Activated CD4-positive, CD25-positive, alpha-beta regulatory T cell (primary cell): ENCODE measurements at places on chromosomes 3 and 15.

- no peak for DNase-seq
These were observed 30.7 kb downstream of the HCN4 start for GRCh38 chr15:73338058-73338457.

- DNase-seq, result no peak
These were observed 366.9 kb upstream of the STAC start for GRCh38 chr3:36013425-36013824.

DNA sequence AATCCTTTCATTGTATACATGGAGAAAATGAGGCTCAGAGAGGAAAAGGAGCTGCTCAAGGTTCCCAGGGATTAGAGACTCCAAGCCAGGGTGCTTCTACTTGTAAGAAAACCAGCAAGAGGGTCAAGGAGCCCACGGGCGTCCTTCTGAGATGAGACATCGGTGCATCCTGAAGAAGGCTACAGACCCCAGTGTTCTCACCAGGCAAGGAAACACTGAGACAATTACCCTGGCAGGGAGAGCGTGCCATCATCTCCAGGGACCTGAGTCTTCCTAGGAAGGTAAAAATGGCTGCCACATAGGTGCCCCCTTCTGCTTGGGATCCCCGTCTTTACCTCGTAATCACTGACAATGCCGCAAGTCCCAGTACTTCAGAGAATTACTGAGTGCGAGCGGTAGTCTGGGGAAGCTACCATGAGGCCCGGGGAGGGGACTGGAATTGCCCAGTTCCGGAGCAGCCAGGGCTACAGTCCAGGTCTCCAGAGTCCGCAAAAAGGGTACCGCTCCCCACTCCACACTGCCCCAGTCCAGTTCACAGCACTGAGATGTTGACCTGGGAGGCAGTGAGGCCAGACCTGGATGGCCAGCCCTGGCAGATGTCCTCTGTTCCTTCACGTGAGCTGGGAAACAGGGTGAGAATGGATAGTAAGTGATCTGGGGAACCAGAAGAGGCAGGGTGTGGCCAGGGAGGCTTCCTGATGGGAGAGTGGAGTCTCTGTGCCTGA lies 164.7 kb upstream of the SMAD3 start:
- DNase-seq, result no peak

- no peak for DNase-seq
These were observed 3.7 kb upstream of the PRKAR2A start for GRCh38 chr3:48851407-48851806.

- no peak for DNase-seq
These were observed 329.9 kb downstream of the ZNF385D start for GRCh38 chr3:21421096-21421495.

DNA sequence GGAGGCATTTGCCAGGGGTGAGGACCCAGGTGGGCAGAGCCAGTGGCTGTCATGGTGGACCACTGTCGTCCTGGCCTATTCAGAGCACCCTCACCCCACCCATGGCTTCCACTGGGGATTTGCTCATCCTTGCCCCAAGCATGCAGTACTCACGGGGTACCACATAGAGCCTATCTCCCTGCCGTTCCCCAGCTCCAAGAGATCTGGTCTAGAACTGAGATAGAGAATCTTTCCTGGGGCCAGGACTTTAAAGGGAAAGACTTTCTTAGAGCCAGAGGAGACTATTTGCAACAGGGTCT lies 76.9 kb upstream of the TNFAIP8L3 start:
- no peak for DNase-seq

DNA sequence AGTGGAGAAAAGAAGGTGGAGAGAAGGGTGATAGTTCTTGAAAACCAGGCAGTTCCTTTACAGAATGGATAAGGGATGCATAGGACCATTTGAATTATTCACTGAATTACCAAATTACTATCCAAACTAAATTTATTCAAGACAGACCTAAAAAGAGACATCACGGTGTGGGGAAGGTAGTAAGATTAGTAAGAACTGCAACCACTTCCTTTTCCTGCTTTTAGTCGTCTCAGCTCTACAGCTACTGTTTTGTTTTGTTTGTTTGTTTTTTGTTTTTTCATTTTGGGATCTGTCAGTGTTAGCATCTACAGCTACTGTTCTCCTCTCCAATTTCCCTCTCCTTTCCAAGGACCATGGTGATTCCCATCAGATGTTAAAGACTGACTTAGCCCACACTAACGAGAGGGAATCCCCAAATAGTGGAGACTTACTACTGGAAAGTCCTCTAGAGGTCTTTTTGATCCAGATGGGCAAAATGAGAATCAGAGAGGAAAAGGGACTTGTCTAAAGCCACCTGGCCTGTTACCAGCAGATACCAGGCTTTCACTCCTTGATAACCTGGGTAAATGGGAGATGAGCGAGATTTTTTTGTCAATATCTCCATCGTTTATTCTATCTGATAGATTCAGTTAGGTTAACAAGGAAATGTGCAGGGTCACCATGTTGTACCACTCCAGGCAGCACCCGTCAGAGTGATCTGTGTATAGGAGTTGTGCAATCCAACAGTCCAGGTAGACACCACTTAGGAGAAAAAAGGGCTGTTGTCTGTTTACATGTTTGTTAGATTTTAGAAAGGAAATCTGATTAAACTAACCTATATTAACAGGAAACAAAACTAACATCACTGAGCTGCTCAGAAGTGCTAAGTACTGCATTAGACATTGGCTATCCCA lies 6.0 kb downstream of the HCLS1 start:
- no peak for DNase-seq

DNA sequence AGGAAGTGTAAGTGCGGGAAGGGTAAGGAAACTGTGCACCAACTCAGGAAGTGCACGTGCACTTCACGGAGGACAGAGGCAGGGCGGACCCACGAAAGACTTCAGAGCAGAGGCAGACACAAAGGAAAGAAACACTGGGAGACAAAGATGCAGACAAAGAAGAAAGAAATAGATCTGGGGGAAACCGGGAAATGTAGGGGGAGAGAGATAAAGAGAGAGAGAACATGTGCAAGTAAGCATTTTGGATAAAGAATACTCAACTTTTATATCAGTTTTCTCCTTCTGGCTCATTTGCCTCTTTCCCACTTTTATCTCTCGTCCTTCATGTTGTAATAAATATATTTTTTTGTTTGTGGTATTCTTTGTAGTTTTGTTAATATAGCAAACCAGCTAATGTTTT lies 204.2 kb downstream of the WDR72 start:
- no peak for DNase-seq

GRCh38 chr3:51700403-51700802 lies 6.5 kb upstream of the GRM2 start:
- DNase-seq, result no peak

DNA sequence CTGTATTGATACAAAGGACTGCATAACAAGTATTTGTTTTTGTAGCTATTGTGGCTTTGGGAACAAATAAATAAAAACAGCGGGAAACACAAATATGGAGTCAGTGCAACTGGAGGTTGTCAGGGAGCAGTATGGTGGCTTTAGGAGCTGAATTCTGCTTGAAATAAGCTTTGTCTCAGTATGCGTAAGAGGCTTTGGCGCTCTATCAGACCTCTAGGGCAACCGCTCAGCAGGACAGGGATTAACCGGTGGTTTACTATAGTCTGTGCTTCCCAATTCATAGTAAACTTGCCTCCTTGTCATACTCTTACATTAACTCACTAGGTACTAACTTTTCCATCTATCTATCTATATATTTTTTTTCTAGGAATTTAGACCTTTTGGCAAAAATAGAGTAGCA lies 104.6 kb downstream of the ZIC1 start:
- no peak for DNase-seq

DNA sequence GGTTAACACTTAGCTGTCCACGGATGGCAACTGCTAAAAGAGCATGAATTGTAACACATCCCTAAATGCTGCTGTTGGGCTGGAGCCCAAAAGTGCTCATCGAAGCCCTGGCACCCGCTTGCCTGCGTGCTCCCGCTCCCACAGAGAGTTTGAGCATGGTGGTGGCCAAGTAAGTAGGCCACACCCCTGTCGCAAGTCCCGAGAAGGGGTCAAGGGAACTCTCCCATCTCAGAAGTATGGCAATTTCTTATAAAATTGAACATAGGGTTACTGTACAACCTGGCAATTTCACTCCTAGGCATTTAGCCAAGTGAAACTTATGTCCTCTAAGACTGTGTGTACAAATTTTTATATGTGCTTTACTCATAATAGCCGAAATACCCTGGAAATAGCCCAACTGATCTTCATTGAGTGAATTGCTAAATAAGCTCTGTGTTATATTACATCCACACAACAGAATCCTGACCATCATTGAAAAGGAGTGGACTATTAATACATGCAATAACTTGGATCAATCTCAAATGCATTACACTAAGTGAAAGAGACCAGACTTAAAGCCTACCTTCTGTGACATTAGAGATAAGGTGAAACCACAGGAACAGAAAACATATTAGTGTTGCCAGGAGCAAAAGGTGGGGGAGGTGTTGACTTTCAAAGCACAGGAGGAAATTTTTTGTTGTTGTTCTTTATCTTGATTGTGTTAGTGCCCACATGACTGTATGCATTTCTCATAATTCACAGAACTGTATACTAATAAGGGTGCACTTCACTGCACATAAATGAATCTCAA lies 1.5 kb upstream of the GCSAM start:
- DNase-seq, result no peak

- no peak for DNase-seq
These were observed 53.5 kb downstream of the SEMA5B start for GRCh38 chr3:122973893-122974615.

- DNase-seq, result no peak
These were observed 99.0 kb downstream of the TMCC1 start for GRCh38 chr3:129794311-129795185.

- DNase-seq, result no peak
These were observed 17.6 kb downstream of the RSL24D1 start for GRCh38 chr15:55179141-55179540.

DNA sequence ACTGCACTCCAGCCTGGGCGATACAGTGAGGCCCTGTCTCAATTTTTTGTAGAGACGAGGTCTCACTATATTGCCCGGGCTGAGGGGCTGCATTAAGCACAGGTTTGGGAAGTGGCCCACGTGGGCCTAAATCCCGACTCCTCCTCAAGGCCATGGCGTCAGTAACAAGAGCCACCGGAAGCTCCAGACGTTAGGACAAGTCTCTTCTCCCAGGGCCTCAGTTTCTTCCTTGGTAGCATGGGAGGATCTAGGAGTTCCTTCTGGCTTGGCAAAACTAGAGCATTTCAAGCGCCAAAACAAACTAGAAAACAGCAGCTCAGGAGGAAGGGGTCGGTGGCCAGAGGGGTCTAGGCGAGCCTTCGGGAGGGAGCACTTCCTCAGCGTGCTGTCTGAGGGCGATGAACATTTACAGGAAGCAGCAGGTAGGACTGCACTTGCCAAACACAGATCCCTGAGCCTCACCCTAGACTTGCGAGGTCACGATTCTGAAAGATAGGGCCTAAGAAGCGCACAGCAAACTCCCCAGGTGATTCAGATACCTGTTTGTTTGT lies 536 bp downstream of the SNAPC5 start:
- no peak for DNase-seq

- DNase-seq, result no peak
These were observed 17.1 kb downstream of the LMOD3 start for GRCh38 chr3:69105320-69105719.

- no peak for DNase-seq
These were observed 176.5 kb upstream of the LYSMD4 start for GRCh38 chr15:99909592-99910295.

- no peak for DNase-seq
These were observed 1177.5 kb downstream of the NSUN3 start for GRCh38 chr3:95240395-95240794.

DNA sequence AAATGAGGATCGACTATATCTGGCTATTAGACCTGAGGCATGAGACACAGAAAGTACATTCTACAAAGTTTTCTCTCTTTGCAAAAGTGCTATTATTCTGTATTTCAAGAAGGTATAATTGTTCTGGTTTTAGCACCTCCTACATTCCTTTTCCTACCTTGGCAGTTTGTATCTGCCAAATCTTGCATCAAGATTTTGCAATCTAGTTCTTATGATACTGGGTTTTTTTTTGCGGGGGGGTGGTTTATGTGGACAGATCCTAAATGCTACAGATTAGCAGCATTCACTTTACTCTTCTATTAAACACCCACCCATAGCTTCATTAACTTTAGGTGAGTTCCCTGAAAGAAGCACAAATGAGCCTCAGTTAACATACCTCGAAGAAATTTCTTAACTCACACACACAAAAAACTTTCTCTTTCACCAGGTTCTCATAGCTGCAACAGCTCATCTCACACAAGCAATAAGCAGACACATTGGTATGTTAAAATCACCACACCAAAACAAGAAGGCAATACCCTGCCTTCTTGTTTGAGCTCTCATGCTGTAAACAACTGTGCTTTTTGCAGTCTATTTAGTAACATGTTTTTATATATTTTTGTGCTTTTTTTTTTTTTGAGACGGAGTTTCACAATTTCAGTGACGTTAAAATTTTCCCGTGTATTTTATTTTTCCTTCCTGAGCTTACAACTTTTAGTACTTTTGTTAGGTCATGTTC lies 73.0 kb upstream of the VGLL4 start:
- DNase-seq, result no peak

GRCh38 chr3:85481411-85482212 lies 522.8 kb downstream of the CADM2 start:
- no peak for DNase-seq

GRCh38 chr15:78050826-78051225 lies 26.7 kb downstream of the TBC1D2B start:
- no peak for DNase-seq

GRCh38 chr3:151987893-151988292 lies 114.5 kb downstream of the SUCNR1 start:
- no peak for DNase-seq

DNA sequence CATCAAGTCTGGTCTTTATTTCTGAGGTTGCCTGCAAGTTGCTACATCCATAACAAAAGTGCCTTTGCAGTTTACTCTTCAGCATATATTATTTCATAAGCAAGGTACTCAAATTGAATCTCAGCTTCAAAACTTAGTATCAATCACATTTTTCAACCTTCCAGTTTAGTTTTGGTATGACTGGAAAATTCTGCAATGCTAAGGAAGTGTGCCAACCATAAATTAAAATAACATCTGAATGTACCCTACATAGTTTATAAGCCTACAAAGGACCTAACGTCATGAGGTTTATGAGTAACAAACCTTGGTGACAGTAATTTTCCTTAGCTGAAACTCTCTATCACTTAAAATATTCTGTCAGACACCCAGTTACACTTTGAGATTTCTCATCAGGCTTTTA lies 62.8 kb downstream of the THBS1 start:
- no peak for DNase-seq

DNA sequence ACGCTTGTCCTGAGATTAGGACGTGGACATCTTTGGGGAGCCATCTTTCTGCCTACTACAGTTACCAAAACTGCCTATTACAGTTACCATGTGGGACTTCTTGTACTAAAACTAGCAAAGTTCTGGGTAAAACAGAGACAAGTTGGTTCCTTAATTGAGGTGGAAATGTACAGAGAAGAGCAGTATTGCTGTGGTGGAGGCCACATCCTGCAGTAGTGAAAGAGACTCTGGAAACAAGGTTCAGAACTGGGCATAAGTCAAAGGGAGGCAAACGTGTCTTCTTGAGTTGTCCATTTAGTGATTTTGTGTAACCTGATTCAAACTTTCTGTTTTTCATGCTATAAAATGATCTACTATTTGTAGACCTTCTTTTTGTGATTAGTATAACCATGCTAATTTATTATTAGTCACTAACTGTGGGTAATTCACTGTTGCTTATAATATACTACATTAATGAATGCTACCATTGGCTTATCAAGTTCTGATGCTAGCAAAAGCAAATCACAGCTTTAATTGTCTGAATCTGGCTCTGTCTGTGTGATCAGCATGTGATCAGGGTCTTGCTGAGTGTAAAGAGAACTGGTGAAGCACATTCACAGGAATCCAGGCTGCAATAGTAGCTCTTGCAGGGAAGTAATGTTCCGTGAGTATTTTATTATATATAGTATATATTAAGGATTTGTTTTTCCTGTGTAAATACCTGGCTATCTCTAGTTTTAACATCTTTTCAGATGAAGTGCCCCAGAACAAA lies 207.9 kb upstream of the GAP43 start:
- DNase-seq, result no peak
